Frontal cortex (tissue), 4 donors: ENCODE measurements at places on chromosomes 1 and 21.

GRCh38 chr1:205929496-205930194 lies 13.6 kb downstream of the SLC26A9 start:
- no peak for DNase-seq

DNA sequence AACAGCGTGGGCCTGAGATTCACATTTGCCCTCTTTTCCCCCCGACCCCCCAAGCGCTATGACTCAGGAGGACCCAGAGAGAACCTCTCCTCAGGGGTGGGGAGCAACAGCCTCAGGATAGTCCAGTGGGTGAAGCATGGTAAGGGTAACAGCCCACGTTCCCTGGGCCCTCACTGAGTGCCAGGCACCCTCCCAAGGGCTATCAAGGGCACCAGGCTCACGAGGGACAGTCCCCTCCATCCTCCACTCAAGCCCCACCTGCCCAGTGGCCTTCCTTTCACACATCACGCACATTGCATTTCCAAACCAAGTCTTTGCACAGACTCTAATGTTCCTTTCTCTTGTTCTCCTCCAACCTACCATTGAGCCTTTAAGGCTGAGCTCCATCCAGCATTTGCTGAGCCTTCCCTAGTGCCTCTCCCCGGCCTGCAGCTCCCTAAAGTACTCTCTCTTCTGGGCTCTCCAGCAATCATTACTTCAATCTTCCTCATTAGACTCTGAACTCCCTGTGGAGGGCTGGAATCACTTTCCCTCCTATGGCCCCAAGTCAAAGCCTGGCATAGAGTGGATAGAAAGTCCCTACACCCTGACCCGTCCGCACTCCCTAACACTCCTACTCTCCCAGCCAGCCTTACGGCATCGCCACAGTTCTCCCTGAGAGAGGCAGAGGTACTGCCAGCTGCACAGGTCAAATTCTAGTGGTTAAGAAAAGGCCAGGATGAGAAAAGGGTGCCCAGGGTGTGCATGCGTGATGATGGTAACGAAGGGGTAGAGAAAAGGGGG lies 1.0 kb downstream of the AKR7A2 start:
- no peak for DNase-seq

- DNase-seq: no peak
Measured at GRCh38 chr1:98103617-98104285, 182.9 kb upstream of the DPYD start.

DNA sequence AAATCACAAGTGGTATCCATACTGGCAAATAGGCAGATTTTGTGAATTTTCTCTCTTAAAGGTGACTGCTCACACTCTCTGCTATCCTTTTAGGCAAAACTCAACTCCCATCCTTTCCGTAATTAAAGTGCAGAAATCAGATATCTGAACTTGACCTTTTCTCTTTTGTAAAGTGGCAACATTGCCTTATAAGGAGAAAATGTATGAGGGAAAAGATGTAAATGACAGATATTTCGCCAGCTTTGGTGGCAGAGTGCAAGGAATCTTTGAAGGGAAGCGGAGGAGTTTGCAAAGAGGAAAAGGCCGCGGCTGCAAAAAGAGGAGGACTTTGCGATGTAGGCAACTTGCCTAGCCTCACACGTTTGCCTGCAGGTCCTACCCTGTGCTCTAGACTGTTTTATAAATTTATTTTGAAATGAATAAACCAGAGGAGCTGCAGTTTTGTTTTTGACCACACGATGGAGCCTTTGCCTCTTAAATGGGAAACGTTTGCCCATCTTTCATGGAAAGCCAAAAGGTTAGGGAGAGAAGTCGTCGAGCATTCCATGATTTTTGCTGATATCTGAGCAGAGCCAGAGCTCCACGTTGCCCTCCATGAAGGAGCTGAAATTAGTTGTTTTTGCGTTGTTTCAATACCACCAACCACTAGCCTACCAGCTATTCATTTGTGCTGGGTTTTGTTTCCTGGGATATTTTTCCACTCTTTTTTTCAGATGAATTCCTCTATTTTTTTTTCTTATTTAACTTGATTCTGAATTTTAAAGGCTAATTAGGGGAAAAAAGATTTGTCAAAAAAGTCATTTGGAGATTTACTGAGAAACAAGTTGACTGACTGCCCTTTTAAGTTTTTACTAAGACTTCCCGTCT lies 242.3 kb downstream of the LMX1A start:
- peak; percentile 27 for DNase-seq

DNA sequence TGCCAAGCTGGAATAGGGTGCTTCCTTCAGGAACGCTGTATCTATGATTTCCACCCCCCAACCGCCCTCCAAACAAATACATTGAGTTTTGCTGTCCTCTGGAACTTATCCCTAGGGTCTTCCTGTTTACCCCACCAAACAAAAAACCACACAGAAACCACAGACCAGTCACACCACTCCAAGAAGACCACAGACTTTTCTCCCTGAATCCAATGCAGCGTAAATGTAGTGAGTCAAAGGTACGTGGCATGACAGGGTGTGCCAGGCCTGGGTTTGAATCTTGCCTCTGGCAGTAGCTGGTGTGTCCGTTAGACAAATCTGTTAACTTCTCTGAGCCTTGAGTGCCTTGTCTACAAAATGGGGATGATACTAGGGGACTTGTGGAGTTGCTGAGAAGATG lies 27.8 kb downstream of the ASAP3 start:
- no peak for DNase-seq

DNA sequence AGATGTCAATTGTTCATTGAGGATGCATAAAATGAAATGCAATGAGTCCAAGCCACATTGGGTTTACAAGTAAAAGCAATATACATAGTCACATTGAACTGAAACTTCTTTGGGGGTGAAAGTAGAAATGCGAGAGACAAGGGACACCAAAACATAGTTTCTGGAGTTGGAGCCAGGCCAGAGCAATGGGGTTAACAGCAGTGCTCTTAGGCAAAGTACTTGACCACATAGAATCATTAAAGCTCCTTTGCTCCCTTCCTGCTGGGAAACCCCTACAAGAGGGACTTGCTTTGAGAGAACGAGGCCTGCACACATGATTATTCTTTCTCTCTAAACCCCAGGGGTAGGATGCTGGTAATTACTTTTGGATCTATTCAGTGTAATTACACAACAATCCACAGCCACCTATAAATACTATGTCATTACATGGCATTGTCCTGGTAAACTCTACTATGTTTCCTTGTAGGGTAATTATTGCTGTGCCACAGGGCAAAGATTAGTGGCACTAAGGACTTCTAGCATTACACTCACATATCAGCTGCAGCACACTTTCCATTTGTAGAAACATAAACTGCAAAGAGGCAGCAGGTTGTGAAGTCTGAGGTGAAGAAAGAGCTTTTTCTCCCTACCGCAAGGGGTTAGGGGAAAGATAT lies 421.6 kb upstream of the PBX1 start:
- no peak for DNase-seq

DNA sequence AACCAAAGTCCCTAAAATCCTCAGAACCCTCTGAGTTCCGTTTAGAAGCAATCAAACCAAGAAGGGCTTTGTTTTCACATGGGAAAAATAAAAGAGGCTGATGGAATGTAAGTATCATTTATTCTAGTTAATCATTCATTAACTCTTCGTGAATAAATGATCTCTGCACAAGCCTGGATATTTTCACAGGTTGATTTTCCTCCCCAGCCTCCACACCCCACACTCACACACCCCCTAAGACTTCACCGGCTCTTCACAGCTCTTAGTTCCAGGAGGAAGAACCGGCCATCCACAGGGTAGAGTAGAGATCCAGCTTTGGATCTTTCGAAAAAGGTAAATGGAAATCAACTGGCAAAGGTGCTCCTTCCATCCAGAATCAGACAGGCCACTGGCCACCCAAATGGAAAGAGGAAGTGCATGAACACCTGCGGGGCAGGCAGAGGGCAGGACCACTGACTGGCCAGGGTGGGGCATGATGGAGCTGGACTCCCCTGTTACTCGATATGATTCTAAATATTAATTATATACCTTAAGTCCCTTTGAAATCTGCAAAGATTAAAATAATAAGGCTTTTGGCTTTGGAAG lies 10.0 kb downstream of the C1orf198 start:
- DNase-seq: no peak

DNA sequence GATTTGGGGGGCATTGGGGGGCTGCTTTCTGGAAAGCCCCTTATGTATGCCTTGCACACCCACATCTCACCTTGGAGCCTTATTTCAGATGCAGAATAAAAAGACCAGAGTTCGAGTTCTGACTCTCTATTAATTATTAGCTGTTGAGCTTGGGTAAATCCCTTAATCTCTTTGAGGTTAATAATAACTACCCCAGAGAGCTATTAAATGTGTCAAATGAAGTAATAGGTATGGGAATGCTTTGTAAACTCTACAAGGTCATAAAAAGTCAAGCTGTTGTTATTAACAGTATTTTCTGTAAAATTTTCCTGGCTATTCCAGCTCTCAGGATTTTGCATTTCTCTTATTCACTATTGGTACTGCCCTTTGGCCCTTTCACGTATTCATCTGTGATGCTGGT lies 122.9 kb downstream of the ROR1 start:
- DNase-seq: no peak

- DNase-seq: no peak
Measured at GRCh38 chr1:26771643-26772321, 16.0 kb upstream of the PIGV start.

GRCh38 chr1:236064674-236065508 lies at the start of gene NID1:
NID1 (minus strand) TSS chr1:236065090; CDS start chr1:236065079, 11 bp downstream.
- peak; percentile 81 for DNase-seq

DNA sequence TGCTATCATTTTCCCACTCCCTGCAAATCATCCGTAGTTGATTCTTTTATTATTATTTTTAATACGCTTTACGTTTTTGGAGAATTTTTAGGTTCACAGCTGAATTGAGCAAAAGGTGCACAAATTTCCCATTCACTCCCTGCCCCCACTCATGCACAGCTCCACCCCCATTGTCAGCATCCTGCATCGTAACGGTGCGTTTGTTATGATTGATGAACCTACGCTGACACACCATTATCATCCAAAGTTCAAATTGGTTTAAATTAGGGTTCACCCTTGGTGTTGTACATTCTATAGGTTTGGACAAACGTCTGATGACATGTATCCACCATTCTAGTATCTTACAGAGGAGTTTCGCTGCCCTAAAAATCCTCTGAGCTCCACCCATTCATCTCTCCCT lies 44.5 kb downstream of the EDARADD start:
- DNase-seq: no peak

GRCh38 chr1:41726899-41727748 lies 191.6 kb downstream of the HIVEP3 start:
- DNase-seq: no peak

DNA sequence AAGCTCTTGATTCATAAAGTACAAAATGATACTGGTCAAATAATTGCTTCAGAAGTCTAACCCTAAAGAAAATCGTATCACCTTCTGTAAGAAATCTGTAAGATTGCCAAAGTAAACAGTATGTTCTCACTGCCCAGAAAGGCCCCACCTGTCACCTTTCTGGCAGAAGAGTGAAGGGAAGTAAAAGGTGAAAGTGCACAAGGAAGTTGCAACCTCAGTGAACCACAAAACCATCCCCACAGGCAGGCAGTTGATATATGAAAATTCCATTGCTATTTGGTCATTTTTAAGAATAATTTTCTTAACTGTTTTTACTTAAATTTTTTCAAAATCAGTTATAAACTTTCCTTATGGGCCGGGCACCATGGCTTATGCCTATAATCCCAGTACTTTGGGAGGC lies 48.5 kb upstream of the FBXO28 start:
- no peak for DNase-seq

DNA sequence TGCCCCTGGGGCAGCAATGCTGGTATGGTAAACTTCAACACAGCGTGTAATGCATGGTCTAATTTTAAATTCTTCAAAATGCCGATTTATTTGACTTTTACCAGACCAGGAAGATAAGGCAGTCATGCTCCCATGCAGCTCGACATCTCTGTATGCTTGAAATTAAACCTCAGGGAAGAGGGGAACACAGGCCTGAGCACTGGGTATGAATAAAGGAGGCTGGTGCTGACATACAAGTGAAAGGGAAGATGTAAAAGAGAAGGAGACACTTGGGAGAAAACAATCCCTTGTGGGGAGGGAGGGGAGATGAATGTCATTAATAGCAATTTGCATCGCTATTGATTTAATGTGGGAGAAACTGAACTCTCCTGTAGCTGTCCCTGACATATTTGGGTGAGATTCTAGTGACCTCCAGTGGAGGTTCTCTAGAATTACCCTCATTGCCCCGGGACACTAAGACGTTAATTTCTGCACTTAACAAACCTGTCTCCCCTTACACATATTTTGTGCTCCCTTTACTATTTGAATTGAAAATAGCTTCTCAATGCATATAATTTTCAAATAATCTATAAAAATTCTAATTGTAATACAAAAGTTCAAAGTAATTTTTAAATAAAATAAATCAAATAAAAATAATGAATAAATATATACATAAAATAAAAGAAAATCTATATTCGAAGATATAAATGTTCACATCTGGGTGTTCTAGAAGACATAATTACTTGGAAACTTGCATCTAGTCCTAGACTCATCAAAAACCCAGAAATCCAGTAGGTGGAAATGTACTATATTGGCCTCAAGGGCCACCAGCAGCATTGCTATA lies 283.1 kb downstream of the LMX1A start:
- peak; percentile 28 for DNase-seq

- no peak for DNase-seq
Measured at GRCh38 chr1:220225957-220226356, 46.3 kb downstream of the RAB3GAP2 start.

DNA sequence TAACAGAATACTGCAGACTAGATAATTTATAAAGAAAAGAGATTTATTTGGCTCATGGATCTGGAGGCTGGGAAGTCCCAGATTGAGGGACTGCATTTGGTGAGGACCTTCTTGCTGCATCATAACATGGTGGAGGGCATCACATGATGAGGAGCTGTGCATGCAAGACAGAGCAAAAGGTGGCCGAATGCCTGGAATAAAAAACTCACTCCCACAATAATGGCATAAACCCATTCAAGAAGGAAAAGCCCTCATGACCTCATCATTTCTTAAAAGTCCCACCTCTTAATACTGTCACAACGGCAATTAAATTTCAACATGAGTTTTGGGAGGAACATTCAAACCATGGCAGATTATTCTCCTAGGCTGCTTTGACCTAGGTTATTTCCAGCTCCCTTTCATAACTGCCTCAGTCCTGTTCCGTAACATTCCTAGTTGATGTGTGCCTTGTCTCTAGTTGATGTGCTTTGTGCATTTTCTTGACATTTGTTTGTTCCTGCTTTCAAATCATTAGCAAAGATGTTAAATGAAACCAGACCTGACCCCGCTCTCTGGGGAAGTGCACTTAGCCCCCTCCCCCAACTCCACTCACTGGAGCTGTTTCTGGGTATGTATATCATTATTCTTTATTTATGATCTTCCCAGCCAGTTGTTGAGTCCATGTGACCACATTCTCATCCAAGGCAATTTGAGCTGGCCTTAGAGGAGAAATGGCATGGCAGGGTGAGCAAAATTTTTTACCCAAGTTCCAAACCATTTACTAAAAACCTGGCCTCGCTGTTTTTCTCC lies 148.5 kb downstream of the GDAP2 start:
- no peak for DNase-seq

DNA sequence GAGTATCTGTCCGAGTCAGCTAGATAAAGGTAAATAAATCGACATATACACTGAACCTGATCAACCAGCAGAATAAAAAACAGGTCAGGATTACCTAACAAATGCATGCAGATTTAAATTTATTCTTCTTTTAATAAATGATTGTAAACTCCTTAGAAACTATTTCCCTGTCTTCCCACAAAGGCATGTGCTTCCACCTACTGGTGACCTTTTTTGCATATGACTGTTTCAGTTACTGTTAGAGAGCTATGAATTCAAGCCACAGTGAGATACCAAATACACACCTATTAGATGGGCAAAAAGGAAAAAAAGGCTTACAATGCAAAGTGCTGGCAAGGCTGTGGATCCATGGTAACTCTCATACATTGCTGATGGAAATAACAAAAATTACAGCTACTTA lies 957.4 kb upstream of the NCAM2 start:
- no peak for DNase-seq

GRCh38 chr1:32341186-32341757 lies 5.2 kb upstream of the MARCKSL1 start:
- DNase-seq: no peak
